ENCODE measurements at places on chromosomes 2 and 18. TPM values are rescaled to one million over a fixed set of nuclear protein-coding genes. Genes with fewer than 3 reads are reported as not detected.

RAB11FIP5 gene
- total RNA-seq = 11.0 TPM

SERPINB13 gene
- 0.20 TPM for total RNA-seq

ABCB11 gene
- total RNA-seq = 0.37 TPM

NRP2 gene
- 125 TPM for total RNA-seq

LYPD6B gene
- total RNA-seq = 12.4 TPM

Data from lung (tissue), 17 donors.